CD4-positive, alpha-beta T cell treated with Interleukin-6 for 4 hours (primary cell): ENCODE measurements at places on chromosomes 12 and 14.

DNA sequence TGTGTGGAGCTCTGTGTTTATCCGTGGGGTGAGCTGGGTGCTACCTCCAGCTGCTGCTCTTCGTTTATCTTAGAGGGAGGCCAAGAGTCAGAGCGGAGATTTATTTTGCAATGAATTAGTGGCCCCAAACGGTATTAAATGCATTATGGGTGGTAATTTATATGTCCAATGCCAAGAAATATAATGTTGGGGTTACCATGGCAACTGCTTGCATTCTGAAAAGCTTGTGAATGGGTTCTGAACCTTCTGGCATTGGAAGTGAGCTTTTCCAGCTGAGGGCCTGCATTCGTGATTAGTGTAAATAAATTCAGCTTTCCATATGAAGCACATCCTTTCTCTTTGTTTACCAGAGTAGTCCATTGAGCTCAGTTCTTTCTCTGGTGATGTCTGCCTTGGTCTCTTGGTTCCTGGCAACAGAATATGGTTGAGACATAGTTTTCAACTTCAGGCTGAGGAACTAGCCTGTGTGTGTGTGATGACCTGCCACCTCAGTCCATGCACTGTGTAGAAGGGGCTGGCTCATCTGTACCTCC is 51.8 kb downstream of the TRAF3 start:
- DNase-seq: no peak

DNA sequence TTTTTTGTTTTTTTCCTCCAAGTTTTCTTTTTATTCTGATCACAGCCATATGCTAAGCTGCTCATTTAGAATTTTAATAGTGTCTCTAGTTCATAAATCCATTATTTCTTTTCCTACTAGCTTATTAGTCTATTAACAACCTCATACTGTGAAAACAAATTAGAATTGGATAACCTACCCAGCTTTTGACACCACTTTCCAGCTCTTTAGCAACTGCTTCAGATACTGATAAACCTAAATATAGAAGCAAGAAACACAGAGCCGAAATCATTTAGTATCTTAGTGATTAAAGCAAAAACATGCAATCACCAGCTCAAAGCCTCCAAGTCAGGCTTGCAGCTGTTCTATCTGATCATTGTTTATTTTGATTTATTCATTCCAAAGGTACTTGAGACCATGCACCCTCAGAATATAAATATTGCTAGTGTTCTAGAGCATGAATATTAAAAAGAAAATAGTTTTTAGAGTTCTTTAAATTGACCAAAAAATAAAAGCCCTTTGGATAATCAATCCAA is 121.5 kb downstream of the STXBP6 start:
- DNase-seq: no peak

DNA sequence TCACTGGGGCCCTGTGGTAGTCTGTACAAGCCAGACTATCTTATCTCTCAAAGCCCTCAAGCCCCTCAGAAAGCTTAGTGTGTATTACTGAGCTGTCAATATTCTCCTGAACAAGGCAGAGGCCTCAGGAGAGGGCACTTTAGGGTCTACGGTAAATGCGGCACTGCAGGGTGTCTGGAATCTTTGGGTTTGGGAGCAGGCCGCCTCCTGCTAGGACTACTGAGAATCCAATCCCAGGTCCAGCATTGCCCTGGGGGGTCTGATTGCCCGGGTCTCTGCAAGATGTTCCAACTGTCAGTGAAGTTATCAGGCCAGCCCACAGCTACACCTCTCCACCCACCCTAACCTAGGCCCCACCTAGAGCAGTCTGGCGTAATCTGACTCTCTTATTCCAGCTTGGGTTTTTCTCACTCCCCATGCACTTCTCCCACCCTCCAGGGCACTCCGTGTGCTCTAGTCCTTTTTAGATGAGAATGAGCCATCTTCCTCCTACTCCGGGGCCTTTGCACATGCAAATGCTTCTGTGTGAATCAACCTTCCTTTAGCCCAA is 4.3 kb upstream of the ZFP36L1 start:
- DNase-seq: no peak

- DNase-seq: no peak
Observed at GRCh38 chr12:9347328-9348127, 139.3 kb upstream of the PZP start.

- peak; percentile 30 for DNase-seq
Observed at GRCh38 chr14:90758959-90759358, 57.3 kb downstream of the TTC7B start.

- peak; percentile 45 for DNase-seq
Observed at GRCh38 chr14:21382886-21383847, 652 bp downstream of the SUPT16H start.

DNA sequence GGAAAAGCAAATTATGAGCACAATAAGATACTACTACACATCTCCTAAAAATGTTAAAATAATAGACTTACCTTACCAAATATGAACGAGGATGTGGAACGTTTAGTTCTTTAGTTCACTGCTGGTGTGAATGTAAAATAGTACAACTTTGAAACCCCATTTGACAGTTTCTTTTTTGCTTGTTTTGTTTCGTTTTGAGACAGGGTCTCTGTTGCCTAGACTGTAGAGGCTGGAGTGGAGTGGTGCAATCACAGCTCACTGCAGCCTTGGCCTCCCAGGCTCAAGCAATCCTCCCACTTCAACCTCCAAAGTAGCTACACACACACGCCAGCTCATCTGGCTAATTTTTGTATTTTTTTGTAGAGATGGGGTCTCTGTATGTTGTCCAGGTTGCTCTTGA is 136.4 kb upstream of the FAR2 start:
- no peak for DNase-seq

- no peak for DNase-seq
Observed at GRCh38 chr12:116707751-116708150, 30.1 kb downstream of the SPRING1 start.

- no peak for DNase-seq
Observed at GRCh38 chr14:54688229-54688628, 121.3 kb downstream of the SAMD4A start.

- no peak for DNase-seq
Observed at GRCh38 chr12:50282721-50283228, 545 bp downstream of the LIMA1 start.

DNA sequence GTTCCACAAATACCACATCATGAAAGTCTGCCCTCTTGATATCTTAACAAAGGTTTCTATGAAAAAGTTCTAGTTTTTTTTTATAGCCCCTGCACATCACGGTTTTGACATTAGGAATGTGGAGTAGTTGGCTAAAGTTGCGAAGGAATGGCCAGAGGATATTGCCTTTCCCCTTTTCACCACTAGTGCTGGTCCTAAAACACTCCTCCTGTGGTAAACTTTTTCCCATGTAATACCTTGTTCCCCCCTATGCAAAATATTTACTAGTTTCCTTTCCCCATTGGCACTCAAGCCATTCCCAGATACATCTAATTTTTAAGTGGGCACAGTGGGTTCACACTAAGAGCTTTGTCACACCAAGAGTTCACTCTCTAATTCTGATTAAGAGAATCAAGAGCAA is 33.4 kb downstream of the R3HDM2 start:
- no peak for DNase-seq

- no peak for DNase-seq
Observed at GRCh38 chr12:78726854-78727253, 137.7 kb upstream of the SYT1 start.

- DNase-seq: no peak
Observed at GRCh38 chr12:64255249-64255648, 33.2 kb upstream of the KICS2 start.

DNA sequence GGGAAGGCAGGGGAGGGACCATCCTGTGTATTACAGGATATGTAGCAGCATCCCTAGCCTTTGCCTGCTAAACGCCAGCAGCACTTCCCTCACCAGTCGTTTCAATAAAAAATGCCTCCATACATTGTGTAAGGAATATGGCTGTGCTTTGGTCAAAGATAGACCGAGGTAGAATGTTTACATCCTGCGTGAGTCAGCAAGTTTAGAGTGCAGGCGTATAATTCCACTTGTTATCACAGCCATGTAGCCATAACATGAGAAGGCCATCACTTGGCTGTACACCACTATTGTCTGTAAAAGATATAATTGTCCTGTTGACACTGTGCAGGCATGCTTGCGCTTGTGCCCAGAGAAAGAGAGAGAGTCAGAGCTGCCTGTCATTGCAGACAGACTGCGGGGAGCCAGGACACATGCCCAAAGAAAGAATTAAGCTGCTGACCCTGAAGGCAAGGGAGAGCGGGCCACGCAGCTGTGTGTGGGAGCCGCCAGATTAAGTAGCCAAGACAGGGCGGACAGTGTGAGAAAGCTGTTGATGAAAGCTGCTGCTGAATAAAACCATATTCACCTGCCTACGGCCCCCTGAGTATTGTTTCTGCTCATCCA is 68.4 kb downstream of the CRACR2A start:
- no peak for DNase-seq

- no peak for DNase-seq
Observed at GRCh38 chr12:1289371-1290155, 298.5 kb downstream of the ERC1 start.

DNA sequence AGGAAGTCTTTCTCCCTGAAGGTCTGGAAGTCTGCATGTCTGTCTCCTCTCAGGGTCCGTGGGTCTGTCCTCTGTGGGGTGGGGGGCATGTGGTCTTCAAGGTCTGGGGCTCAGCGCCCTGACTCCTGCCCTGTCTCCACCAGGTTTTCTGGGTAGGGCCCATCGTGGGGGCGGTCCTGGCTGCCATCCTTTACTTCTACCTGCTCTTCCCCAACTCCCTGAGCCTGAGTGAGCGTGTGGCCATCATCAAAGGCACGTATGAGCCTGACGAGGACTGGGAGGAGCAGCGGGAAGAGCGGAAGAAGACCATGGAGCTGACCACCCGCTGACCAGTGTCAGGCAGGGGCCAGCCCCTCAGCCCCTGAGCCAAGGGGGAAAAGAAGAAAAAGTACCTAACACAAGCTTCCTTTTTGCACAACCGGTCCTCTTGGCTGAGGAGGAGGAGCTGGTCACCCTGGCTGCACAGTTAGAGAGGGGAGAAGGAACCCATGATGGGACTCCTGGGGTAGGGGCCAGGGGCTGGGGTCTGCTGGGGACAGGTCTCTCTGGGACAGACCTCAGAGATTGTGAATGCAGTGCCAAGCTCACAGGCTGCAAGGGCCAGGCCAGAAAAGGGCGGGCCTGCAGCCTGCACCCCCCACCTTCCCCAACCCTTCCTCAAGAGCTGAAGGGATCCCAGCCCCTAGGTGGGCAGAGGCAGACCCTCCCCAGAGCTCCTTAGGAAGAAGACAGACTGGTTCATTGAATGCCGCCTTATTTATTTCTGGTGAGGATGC is 3.4 kb downstream of the AQP5 start:
- no peak for DNase-seq

- DNase-seq: no peak
Observed at GRCh38 chr12:80157645-80158044, 58.3 kb downstream of the OTOGL start.

- DNase-seq: no peak
Observed at GRCh38 chr12:79267580-79267979, 403.0 kb downstream of the SYT1 start.

DNA sequence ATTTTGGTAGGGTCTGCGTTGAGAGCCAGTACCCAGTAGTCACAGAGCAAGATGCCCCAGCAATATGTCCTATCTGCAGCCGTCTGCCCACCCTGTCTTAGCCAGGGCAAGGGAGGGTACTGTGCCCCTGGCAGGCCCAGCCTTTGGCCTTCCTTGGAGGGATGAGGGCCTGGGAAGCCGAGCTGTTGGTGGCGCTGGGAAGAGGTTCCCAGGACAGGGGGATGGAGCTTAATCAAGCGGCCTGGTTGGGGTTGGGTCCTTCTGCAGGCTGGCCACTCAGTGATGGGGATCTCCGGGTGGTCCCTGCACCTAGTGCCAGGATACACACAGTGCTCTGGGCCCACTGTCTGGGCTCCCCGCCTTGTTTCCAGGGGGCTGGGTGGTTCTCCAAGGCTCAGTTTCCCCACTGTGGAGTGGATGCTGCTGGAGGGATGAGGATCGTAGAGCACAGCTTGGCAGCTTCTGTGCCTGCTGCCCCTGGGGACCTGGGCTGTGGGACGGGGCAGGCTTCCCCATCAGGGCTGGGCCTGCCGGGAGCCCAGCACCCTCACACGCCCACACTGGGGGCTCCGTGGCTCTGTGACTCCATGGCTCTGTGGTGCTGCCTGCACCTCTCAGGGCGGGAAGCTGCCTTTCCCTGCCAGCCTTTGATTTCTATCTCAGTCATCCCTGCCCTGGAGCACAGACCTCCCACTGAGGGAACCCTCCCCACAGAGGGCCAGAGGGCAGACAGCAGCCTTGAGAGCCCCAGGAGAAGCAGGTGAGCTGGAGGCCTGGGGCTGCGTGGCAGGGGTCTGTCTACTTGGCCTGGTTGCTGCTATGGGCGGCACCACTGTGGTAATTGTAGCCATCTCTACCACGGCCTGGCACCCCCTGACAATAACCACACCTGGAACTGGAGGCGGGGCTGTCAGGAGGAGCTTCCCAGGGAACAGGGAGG is 357.0 kb downstream of the TMEM121 start:
- no peak for DNase-seq

- DNase-seq: peak; percentile 75
Observed at GRCh38 chr14:106308839-106309389, 782.5 kb downstream of the TMEM121 start.

DNA sequence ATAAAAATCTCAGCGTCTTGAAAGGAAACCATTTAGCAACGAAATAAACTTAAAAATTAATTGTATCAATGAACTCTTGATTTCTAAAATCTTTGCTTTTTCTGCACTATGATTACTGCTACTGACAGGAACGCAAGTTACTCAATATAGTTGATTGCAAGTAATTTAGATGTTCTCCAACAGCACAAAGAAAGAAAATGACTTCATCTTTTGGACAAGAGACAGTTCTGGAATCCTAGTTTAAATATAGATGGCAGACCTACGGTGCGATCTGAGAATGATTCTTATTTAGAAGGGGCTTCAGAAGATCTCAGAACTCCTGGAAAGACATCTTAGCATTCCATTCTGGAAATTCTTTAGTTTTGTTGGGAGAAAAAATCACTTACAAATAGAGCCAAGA is 1.4 kb upstream of the SUDS3 start:
- DNase-seq: no peak

DNA sequence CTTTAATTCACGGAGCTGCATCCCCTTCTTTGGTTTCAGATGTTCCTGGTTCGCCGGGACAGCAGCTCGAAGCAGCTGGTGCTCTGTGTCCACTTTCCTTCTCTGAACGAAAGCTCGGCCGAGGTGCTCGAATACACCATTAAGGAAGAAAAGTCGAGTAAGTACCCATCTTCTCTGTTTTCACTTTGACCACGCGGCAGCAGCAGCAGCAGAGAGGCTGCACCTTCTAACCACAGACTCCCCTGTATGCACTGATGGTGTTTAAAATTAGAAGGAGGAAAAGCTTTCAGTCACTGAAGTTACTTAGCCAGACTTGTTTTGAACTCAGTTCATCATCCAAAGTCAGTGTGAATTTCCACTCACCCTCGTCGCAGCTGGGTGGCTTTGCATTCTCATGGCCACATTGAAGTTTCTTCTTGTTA is 63.8 kb downstream of the RIN3 start:
- DNase-seq: peak; percentile 53
